ENCODE measurements at places on chromosomes 16 and 17. TPM values are rescaled to one million over a fixed set of nuclear protein-coding genes. Genes with fewer than 3 reads are reported as not detected.

DNA sequence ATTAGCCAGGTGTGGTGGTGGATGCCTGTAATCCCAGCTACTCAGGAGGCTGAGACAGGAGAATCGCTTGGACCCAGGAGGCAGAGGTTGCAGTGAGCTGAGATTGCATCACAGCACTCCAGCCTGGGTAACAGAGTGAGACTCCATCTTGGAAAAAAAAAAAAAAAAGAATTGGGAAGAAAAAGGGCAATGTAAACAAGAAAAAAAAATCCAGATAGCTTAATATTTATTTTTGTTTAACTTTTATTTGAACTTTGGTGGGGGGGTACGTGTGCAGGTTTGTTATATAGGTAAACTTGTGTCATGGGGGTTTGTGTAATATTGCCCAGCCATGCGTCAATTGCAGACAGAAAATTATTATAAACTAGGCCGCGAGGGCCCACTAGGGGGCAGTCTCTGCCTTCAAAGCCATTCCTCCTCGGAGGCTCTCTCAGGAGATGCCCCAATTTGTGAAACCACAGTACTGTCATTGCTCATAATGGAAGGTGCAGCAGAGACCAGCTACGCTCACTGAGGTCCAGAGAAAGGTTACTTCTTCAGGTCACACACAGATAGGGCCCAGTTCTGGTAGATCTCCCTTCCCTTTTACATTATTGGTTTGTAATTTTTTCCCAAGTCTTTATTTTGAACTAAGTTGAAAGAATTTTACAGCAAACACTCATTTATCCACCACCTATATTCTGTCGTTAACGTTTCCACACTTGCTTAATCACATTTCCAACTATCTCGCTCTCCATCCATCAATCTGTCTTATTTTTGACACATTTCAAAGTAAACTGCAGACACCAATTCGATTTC lies 206.2 kb downstream of the PRKCB start:
- H3K27me3 ChIP-seq, result no peaks in the 10 kb centered on the region
- no peaks in the 10 kb centered on the region for H3K36me3 ChIP-seq

IGF2BP1 gene
- total RNA-seq, result not detected

IL34 gene
- total RNA-seq, result 4.0 TPM

GRCh38 chr17:82052638-82053059 lies 951 bp downstream of the GPS1 start:
- H3K4me1 ChIP-seq, result peaks cover 9% of the 10 kb centered on the region
- peak overlapping the region; percentile 59 for H3K4me3 ChIP-seq
- H3K27me3 ChIP-seq, result no peaks in the 10 kb centered on the region
- no peak overlapping the region for H3K27ac ChIP-seq

DNA sequence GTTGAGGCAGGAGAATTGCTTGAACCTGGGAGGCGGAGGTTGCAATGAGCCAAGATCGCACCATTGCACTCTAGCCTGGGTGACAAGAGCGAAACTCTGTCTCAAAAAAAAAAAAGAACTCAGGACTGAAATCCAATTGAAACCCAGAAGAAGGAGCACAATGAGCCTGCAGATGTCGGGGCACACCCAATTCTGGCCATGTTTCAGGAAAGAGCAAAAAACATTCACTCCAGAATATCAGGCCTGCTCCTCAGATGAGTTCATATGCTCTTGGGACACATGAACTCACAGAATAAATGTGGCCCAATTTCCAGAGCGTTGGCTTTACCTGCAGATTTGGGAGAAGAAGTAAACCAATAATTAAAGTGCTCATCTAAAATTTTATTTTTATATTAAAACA lies 3.0 kb upstream of the CMTM2 start:
- peaks cover 6% of the 10 kb centered on the region for H3K4me1 ChIP-seq
- H3K27me3 ChIP-seq, result no peaks in the 10 kb centered on the region
- no peak for DNase-seq
- no peak overlapping the region for H3K4me3 ChIP-seq

- no peak overlapping the region for H3K27ac ChIP-seq
- DNase-seq, result no peak
- no peak overlapping the region for H3K4me3 ChIP-seq
- no peaks in the 10 kb centered on the region for H3K4me1 ChIP-seq
- H3K27me3 ChIP-seq, result no peaks in the 10 kb centered on the region
- no peaks in the 10 kb centered on the region for H3K36me3 ChIP-seq
Measured at GRCh38 chr16:48101069-48101674, 54.6 kb downstream of the ABCC12 start.

DNA sequence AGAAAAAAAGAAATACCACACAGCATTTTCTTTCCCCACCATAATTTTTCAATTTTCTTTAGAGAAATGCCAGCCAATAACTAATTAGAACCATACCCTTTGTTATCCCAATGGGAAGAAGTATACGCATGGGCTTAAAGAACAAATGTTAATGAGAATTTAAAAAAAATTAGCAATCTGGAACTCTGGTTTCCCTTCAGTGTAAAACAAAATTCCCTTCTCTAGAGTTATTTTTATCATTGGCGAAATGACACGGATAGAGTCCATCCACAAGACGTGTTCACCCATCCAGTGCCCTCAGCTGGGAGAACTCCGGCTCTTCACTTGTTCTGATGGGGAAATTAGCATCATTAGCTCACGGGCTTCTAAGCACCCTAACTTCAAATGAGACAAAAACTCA lies 3.3 kb downstream of the NXN start:
- no peaks in the 10 kb centered on the region for H3K36me3 ChIP-seq
- no peak for DNase-seq
- H3K4me3 ChIP-seq, result no peak overlapping the region
- no peaks in the 10 kb centered on the region for H3K27me3 ChIP-seq

GRCh38 chr17:44333371-44333770 lies 8.7 kb upstream of the SLC25A39 start:
- H3K4me1 ChIP-seq, result peaks cover 1% of the 10 kb centered on the region
- H3K27me3 ChIP-seq, result no peaks in the 10 kb centered on the region
- no peak overlapping the region for H3K27ac ChIP-seq
- no peaks in the 10 kb centered on the region for H3K36me3 ChIP-seq
- no peak overlapping the region for H3K4me3 ChIP-seq

- H3K27me3 ChIP-seq, result no peaks in the 10 kb centered on the region
- H3K4me3 ChIP-seq, result no peak overlapping the region
- no peaks in the 10 kb centered on the region for H3K4me1 ChIP-seq
- no peak overlapping the region for H3K27ac ChIP-seq
Measured at GRCh38 chr17:71938340-71939010, 182.3 kb upstream of the SOX9 start.

DNA sequence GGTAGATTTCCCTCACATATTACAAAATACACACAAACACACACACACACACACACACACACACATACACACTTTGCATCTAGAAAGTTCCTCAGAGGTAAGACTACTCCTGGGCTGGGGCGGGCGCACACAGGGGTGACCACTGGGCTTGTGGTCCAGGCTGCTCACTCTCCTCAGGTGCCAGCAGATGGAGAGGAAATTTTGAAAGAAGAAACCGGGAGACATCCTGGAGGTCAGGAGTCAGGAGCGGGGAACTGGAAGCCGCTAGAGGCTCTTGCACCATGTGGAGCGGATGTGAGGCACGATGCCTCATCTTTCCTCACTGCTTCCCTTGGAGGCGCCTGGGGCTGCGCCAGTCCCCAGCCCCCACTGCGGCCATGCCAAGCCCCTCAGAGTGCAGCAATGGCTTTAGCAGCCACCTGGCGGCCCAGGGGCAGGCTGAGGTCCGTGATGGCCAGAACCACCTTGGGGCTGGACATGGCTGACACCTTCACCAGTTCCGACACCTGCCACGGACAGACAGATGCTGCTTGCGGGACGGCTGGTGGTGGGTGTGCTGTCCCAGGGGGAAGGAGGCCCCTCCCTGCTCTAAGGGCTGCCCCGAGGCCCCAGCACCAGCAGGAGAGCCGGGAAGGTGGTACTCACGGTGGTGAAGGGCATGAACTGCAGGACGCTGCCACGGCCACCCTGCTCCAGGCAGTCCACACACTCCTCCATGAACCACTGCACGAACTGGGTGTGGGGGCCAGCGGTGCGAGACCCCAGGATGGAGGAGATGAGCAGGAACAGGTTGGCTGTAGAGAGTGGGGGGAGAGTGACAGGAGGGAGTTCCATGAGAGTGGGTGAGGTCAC lies 4.1 kb downstream of the CSF3 start:
- no peak overlapping the region for H3K4me3 ChIP-seq
- H3K27me3 ChIP-seq, result no peaks in the 10 kb centered on the region
- peaks cover 23% of the 10 kb centered on the region for H3K4me1 ChIP-seq
- peak overlapping the region; percentile 51 for H3K27ac ChIP-seq
- H3K36me3 ChIP-seq, result no peaks in the 10 kb centered on the region

- peak overlapping the region; percentile 95 for H3K4me3 ChIP-seq
- H3K36me3 ChIP-seq, result no peaks in the 10 kb centered on the region
- peak overlapping the region; percentile 20 for H3K27ac ChIP-seq
- no peaks in the 10 kb centered on the region for H3K27me3 ChIP-seq
- H3K4me1 ChIP-seq, result peaks cover 8% of the 10 kb centered on the region
- DNase-seq, result no peak
Measured at GRCh38 chr17:82021900-82022309, 773 bp downstream of the CENPX start.

DNA sequence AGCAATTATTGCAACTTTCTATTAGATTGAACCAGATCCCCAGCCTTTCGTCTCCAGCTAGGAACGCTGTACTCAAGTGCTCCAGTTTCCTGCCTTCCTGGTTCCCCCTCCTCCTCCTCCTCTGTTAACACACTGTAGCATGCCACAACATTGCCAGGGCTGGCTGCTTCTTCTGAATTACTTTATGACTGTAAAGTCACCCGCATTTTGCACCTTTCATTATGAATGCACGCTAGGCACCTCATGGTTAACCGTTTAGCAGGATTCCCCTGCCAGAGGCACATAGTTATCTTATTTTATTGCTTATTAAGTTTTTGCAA lies 4.5 kb downstream of the ZNF423 start:
- no peaks in the 10 kb centered on the region for H3K27me3 ChIP-seq
- no peaks in the 10 kb centered on the region for H3K36me3 ChIP-seq
- H3K4me1 ChIP-seq, result peaks cover 4% of the 10 kb centered on the region
- no peak overlapping the region for H3K27ac ChIP-seq
- DNase-seq, result no peak

KRTAP4-1 gene
- not detected for total RNA-seq

EFNB3 gene
- 3.8 TPM for total RNA-seq

DNA sequence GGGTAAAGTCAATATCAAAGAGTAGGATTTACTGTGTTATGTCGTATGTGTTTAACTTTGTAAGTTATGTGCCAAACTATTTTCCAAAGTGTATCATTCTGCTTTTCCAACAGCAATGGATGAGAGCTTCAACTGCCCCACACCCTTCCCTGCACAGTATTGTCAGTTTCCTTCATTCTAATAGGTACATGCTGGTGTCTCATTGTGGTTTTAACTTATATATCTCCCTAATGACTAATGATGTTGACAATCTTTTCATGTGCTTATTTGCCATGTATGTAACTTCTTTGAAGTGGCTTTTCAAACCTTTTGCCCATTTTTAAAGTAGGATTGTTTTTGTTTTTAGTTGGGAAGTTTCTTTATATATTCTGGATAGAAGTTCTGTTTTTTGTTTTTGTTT lies 3.8 kb downstream of the DDX19B start:
- H3K4me1 ChIP-seq, result no peaks in the 10 kb centered on the region
- H3K4me3 ChIP-seq, result no peak overlapping the region
- DNase-seq, result no peak

PITPNM3 gene
- total RNA-seq, result 17.9 TPM

Measured in ovary (tissue), 10 donors.